NCI-H1092 (cell line): ENCODE measurements at places on chromosomes 12 and 14.

DNA sequence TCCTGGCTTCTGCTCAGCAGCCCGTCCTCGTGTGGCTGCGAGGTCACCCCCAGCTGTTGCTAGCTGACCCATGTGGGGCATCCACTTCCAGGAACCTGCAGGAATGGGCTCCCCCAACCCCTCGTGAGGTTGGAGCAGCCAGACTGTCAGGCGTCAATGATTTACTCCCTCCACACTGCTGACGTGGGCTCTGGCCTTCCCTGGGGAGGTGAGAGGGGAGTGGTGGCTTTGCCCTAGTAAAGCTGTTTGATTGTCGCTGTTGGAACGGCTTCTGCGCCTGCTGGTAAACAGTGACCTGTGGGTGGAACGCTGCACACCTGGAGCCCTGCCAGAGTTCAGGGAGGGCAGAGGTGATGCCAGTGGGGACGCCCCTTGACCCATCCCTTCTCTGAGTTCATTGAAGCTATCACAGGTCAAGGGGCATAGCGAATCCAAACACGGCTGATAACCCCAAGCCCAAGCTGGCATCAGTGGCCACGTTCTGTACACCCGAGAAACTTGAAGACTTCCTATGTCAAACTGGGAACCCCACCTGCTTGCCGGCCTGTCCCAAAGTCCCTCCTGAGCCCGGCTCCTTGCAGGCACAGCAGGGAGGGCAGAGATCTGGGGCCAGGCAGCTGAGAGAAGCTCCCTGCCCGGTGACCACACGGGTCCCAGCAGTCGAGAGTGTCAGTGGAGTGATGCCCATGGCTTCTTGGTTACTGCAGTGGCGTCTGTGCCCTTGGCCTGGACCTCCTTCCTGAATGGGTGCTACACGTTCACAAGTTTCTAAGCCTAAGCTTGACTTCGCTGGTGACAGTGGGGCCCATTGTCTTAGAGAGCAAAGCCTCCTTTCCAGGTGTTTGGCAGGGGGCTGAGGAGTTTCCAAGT, 2.7 kb downstream of the ASPG start:
- no peak for DNase-seq

DNA sequence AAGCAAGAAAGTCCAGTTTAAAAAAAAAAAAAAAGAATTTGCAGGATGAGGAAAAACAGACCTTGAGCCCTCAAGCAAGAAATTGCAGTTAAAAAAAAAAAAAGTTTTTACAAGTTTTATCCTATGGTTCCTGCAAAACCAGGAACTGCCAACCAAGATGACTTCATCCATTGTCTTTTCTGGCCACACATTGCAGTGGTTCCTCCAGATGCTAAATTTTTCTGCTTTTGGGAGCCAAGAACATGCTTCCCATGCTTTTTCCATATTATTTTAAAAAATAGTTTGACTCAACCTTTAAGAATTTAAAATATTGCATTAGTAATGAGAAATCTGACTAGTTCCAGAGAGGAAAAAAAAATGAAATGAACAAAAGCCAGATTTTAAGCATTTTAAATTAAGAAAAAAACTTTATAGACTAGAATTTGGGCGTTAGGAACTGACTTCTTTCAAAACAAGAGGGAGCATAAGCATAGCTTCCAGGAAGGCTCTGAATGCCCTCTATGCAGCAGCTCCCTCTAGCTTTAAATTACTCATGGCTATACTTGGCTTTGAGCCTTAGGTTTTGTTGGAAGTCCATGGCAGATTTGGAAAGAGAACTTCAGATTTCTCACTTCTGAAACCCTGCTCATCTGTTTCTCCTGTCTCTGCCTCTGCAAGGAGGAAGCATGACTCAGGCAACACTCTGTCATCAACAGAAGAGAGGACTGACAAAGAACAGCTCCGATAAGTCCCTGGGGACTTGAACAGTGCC, 124.5 kb downstream of the GPR65 start:
- no peak for DNase-seq

- DNase-seq, result no peak
These were observed 33.3 kb downstream of the KCNK13 start for GRCh38 chr14:90095096-90095495.

GRCh38 chr14:93008381-93008780, 85.4 kb downstream of the CHGA start:
- no peak for DNase-seq

DNA sequence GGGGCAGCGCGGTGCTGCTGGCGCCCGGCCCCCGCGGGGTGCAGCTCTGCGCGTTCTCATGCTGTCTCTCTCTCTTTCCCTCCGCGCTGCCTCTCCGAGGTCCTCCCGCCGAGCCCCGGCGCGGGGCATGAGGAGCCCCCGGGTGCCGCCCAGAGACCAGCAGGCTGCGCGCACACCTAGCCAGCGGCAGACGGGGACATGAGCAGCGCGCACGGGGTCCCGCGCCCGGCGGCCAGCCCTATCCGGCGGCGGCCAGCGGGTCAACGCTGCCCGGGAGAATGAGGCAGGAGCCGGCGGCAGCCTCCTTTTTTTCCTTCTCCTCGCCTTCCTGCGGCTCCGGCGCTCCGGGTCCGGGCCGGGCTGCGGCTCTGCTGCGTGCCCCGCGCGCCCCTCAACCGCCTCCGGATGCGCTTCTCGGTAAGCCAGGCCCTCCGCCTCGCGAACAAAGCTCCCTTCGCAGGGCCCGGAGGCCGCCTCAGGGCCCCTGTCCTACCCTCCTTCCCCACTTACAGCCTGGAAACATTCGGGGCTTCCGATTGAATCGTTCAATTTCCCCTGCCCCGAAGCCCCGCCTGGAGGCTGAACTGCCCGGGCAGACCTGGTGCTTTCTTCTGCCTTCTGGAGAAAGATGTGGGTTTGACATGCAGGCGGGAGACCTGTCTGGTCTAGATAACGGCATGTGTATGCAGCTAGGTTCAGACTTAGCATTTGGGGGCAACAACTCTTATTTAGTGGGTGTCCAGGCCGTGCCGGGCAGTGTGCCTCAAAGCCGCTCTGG, at the start of gene TUNAR:
Gene TUNAR, plus strand, starts transcription at position 72 of the 778 bp plus-strand sequence.
- no peak for DNase-seq

DNA sequence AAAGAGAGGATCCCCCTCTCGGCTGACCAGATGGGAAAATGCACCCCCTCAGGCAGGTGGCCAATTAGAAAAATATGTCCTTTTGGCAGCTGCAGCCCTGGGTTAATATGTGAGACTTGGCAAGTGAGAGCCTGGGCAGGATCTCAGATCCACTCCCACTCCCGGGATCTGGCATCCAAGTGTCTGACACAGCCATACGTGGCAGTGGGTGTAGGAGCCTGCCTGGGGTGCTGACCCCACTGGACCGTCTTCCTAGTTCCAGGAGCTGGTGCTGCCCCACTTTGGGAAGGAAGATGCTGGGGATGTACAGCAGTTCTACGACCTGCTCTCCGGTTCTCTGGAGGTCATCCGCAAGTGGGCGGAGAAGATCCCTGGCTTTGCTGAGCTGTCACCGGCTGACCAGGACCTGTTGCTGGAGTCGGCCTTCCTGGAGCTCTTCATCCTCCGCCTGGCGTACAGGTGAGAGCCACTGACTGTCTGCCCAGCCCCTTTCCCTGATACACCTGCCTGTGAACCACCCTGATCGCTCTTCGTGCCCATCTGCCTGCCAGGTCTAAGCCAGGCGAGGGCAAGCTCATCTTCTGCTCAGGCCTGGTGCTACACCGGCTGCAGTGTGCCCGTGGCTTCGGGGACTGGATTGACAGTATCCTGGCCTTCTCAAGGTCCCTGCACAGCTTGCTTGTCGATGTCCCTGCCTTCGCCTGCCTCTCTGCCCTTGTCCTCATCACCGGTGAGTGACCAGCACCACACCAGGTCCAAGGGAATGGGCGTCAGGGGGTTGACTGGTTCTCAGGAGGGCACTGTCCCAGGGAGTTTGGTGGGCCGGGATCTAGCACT, 5.8 kb downstream of the NR4A1 start:
- no peak for DNase-seq

- DNase-seq, result no peak
These were observed 302.4 kb downstream of the NELL2 start for GRCh38 chr12:44573723-44574122.

- DNase-seq, result no peak
These were observed 85.0 kb downstream of the FOXN3 start for GRCh38 chr14:89332031-89332430.

GRCh38 chr14:91373591-91374254, 43.9 kb downstream of the CCDC88C start:
- peak; percentile 31 for DNase-seq

DNA sequence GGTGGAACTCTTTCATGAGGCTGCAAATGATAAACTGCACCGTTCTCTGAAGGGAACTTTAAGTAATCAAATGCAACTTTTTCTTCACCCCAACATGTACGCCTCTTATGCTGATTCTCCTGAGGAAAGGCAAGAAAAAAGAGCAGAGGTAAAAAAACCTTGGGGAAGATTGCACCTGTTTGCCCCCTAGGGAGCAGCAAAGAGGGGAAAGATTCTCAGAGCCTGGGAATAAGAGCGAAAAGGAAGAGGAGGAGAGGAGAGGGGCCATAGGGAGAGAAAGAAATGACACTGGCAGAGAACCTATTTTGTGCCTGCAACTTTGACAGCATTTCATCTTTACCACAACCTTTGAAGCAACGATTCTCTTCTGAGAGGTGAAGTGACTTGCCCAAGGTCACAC, 254.6 kb downstream of the KSR2 start:
- no peak for DNase-seq

GRCh38 chr12:5511644-5512600, 80.0 kb downstream of the NTF3 start:
- DNase-seq, result no peak

GRCh38 chr14:68947802-68948201, 31.3 kb downstream of the ACTN1 start:
- no peak for DNase-seq

DNA sequence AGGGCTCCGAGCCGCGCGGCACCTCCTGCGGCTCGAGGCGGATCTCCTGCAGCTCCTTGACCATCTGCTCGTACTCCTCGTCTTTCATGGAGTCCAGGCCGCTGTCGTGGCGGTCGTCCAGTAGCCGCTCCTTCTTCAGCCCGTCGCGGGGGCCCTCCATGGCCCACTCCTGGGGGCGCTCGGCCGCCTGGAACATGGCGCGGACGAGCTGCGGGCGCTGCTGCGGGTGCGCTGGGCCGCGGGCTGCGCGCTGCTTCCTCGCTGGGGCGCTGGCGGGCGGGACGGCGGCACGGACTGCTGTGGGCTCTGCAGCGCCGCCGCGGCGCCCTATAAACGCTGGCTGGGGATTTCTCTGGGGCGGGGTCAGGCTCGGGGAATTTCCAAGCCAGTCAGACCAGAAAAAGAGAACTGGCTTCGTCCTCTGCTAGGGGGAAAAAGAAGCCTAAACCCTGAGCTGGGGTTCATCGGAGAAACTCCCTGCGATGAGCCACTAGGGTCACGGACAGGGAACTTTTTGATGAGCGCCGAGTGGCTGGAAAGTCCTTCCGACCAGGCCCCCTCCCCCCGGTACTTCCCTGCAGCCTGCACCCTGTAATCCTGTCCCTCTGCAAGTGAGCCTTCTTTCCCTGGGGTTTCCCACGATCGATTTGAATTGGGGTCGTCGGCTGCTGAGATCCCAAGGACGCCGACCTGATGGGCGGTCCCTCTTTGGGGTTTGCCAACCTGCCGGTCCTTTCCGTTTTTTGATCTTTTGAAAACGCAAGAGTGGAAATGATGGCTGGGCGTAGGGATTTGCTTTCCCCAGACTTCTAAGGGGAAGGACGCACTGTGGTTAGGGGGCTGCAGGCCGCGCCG, at the start of gene NFKBIA:
Gene NFKBIA, minus strand, starts transcription at position 301 of the 855 bp plus-strand sequence. Its CDS starts 105 bp downstream, at position 196.
- peak; percentile 74 for DNase-seq

DNA sequence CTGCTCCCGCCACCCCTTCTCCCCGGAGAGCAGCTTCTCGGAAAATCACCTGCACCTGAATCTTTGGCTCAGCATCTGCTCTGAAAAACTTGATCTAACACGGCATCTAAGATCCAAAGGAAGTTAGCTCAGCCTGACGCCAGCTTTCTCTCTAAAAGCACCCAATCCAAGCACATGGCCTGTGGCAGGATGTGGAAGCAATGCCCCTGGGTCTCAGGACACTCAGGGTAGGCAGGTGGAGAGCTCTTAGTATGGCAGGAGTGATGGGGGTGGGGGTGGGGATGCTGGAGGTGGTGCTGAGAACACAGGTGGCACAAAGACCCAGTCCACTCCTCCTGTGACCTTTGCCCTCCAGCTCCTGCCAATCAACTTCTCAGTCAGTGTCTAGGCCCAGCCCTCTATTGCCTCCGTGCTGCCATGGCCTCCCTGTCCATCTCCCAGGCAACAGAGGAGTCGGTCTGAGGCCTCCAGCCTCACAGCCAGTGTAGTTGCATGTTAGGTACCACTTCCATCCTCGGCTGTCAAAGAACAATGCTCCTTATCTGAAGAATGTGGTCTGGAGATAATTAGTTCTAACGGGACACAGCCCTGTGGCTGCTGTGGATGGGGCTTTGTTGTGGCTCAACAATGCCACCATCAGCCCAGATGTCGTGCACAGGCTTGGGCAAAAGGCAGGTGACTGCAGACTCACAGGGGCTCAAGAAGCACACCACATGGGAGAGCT, 180.0 kb upstream of the C14orf180 start:
- DNase-seq, result no peak
